ENCODE measurements at places on chromosomes 11 and 22. TPM values are rescaled to one million over a fixed set of nuclear protein-coding genes. Genes with fewer than 3 reads are reported as not detected.

CBX6 gene
- total RNA-seq: 32.9 TPM

TMEM45B gene
- total RNA-seq: not detected

C1QTNF4 gene
- 0.58 TPM for total RNA-seq

C22orf31 gene
- 0.30 TPM for total RNA-seq

GRCh38 chr11:96204721-96205459 is 138.1 kb downstream of the MAML2 start:
- no peak for DNase-seq

DNA sequence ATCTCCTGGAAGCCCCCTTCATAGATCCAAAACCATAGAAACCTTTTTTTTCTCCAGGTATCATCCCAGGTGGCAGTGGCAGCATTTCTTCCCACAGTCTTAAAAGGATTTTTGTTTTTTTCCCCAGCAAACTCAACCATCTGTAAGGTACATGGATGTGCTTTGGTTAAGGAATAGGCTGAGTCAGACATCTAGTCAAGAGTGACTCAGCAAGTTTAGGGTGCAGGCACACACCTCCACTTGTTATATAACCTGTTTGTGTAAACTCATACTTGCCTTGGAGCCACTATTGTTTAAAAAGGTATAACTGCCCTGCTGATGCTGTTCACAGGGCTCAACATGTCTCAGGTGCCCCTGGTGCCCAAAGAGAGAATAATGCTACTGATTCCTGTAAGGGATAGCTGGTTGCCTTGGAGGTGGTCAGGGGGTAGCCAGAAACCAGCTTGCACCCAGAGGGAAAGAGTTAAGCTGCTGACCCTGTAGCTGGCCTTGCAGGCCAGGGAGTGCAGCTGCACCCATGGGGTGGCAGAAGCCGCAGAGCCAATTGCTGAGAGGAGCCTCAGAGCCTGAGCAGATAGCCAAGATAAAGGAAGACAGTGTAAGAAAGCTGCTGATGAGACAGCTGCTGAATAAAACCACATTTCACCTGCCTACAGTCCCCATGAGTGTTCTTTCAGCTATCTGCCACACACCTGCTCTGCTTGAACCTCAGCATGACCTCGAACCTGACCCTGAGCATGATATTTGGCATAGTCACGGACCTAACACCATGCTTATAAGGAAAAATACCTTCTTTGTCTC is 1726.1 kb upstream of the RAG2 start:
- DNase-seq: no peak

GRCh38 chr22:43745411-43745770 is 66.7 kb downstream of the EFCAB6 start:
- no peak for DNase-seq

DNA sequence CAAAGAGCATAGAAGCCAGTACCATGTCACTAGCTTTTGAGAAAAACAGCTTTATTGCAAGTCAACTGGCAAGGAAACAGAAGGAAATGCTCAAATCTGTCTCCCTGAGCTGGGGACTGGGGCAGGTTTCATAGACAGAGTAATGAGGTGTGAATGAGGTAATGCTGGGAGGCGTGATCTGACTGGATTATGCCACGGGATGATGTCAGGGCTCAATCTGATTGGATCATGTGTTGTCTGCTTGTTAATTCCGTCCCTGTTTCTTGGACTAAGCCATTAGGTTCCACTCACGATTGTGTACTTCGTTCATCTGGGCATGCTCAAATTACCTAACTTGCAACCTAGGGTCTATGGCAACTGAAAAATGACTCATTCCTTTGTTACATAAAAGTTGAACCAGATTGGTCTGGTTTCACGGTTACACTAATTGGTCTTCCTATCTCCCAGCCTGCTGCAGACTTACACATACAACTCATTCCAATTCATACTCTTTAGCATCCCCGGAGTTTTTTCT is 20.2 kb upstream of the OR10A5 start:
- DNase-seq: no peak

- no peak for DNase-seq
Measured at GRCh38 chr22:26576026-26576680, 13.8 kb downstream of the TPST2 start.

- peak; percentile 82 for DNase-seq
Measured at GRCh38 chr11:69644071-69644961, 3.4 kb downstream of the CCND1 start.

- DNase-seq: no peak
Measured at GRCh38 chr11:65787649-65788622, 1.1 kb downstream of the OVOL1 start.

DNA sequence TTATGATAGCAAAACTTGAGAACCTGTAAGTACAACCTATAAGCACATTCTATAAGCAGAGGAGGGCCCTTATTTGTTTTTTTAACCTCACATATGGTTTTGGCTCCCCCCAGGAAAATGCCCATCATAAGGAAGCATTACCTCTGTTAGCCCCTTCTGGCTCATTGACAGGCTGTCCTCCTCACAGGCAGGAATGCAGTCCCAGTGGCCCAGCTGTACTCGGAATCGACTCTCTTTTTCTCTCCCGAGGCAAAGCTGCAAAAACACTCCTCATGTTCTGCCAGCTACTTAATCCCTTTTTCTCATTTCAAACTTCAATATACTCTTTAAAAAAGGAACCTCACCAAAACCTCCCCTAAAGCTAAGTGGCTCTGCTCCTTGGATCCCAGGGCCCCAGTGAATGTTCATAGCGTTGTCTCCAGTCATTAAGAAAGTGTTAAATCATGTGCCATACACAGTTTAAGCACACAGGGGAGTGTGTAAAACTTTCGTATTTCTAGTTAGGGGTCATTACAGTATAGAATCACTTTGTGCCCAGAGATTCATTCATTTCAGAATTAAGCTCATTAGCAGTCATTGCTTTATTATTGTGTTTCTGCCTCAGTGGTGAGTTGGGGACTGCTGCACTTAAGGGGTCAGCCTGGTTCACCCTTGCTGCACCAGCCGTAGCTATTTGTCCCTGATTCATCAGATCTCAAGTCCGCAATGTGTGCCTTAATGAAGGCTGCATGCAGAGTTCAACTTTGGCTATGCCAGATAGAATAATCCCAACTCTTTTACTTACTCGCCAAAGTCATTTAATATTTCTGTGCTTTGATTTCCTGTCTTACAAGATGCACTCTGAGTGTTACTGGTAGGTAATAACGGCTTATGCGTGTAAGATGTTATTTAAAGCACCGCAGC is 57.6 kb downstream of the JRKL start:
- DNase-seq: no peak

DNA sequence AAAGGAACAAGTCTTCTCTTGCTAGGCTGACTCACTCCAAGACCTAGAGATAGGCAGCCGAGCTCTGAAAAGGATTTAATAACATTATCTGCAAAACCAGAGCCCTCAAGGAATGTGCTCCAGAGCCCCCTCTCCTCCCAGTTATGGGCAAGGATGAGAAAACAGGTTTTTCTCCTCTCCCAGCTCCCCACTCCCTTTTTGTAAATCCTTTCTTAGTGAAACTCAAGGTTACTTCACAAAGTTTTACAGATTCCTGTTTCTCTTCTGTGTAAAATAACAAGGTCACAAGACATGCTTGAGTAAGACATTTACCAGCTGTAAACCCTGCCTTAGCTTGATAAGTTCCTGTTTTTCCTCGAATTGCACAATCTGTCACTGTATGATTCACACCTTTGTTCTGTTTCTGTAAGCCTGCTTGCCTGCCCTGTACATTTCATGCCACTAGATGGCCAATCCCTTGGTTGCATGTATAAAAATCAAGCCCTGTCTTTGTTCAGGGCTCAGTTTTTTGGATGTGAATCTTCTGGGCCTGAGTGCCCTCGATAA is 489.4 kb downstream of the KCNA4 start:
- DNase-seq: no peak

DNA sequence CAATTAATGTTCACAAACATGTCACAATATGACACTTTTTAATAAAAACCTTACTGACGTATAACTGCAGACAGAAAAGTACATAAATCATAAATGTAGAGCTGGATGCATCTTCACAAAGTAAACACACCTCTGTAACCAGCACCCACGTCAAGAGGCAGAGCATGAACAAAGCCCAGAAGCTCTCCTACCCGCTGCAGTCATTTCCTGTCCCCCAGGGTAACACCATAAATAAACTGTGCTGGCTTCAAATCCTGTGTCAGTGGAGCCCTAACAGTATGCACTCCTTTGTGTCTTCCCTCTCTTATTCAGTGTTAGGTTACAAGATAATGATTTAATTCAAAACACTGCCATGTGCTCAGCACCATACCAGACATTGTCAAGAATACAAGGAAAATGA is 5.7 kb downstream of the SYT13 start:
- no peak for DNase-seq

All from left ventricle myocardium inferior (tissue), 1 donor.